Right lung (tissue), 10 donors: ENCODE measurements at places on chromosomes 4 and X.

DNA sequence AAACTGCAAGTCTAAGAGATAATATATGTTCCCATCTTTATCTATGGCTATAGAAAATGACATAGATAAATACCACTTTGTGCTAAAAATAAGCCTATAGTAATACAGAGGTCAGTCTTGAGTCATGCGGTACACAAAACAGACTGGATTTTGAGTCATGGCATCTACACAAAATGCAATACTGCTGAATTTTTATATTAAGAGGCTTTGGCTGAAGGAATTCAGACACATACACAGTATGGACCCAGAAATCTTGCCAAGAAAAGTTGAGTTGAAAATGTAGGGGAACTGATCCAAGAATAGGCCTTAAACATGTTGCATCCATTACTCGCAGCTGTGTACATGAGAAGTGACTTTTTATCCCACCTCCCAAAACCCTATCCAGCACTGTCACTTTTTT lies 184.4 kb downstream of the TENM3 start:
- peak; percentile 79 for DNase-seq

- no peak for DNase-seq
These were observed 147.2 kb upstream of the SFRP2 start for GRCh38 chr4:153936121-153936520.

DNA sequence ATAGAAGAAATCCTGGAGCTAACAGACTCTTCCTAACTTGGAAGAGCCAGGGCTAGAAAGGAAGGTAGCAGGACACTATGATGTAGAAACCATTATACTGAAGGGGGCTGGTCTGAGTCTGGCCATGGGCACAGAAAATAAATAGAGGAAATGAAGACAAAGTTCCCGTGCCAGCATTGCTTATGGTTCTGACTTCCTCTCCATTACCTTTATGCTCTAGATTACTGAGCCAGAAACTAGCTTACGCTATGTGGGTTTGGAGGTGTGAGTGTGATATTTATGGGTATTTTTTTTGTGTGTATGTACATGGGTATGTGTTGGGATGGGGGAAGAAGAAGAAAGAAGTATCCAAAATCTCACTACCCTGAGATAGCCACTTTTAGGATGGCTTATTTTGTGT lies 148.3 kb downstream of the GLUD2 start:
- no peak for DNase-seq

DNA sequence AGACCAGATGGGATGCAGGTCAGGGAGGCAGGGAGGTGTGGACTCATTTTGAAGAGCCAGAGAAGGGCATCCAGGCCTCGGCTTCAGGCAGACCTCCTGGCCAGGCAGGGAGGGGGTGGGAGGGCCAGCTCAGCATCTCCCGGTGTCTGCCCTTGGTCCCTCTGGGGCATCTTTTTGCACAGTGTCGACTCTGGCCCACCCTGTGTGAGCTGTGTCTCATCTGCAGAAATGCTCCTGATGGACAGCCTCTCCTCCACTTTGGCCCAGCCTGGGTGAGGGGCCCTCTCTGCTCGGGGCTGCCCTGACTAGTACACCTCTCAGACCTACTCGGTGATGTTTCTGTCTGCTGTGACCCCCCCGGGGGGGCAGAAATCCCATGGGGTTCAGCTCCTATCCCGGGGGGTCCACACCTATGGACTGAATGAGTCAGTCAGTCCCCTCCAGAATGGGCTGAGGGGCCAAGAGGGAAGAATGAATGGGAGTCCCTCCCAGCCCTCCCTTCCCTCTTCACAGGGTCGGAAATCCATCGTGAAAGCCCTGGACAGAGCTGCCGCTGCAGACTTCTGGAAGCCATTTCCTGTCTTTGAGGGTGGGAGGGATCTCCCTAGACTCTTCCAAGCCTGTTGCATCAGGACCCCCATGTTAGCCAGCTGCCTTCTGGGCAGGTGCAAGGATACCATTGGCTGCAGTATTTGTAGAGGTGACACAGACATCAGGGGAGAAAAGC lies 196.7 kb upstream of the PSAPL1 start:
- no peak for DNase-seq

- DNase-seq, result no peak
These were observed 13.0 kb downstream of the TRAPPC2 start for GRCh38 chrX:13721371-13721770.

DNA sequence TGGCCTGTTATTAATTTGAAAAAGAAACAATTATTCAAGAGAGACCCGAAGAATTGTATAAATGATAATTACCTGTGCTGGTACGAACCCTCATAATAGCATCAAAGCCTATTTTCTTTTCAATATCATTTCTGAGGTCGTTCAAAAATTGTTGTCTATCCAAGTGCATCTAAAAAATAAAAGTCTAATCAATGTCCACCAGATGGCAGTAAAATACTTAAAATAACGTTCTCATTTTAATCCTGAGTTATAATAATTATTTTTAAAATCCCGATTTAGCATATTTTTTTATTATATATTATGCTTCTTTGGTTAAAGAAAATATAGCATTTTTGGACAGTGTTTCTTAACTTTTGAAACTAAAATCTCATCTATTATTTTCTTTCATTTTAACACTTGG lies 55.7 kb downstream of the METTL14 start:
- DNase-seq, result no peak

- no peak for DNase-seq
These were observed 19.8 kb downstream of the TMLHE start for GRCh38 chrX:155592981-155593380.

DNA sequence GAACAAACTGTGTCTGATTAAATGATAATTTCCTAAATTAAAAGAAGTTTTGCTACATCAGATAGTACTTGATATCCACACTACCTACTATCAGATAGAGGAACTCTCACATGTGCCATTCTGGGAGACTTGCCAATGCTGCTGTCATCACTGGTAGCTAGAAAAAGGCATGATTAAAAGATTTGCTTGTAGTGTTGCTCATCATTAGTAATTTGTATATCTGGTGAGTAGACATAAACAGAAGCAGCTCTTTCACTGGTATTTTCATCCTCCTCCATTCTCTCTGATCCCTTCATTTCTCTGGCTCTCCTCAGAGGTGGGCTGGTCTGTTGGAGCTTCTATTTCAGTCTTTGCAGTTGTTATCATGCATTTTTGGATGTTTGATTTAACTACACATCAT lies 56.0 kb downstream of the SPRY1 start:
- DNase-seq, result no peak

- DNase-seq, result no peak
These were observed 385.6 kb upstream of the NR3C2 start for GRCh38 chr4:148827781-148828180.

GRCh38 chr4:67035501-67035900 lies 509.8 kb downstream of the CENPC start:
- no peak for DNase-seq

DNA sequence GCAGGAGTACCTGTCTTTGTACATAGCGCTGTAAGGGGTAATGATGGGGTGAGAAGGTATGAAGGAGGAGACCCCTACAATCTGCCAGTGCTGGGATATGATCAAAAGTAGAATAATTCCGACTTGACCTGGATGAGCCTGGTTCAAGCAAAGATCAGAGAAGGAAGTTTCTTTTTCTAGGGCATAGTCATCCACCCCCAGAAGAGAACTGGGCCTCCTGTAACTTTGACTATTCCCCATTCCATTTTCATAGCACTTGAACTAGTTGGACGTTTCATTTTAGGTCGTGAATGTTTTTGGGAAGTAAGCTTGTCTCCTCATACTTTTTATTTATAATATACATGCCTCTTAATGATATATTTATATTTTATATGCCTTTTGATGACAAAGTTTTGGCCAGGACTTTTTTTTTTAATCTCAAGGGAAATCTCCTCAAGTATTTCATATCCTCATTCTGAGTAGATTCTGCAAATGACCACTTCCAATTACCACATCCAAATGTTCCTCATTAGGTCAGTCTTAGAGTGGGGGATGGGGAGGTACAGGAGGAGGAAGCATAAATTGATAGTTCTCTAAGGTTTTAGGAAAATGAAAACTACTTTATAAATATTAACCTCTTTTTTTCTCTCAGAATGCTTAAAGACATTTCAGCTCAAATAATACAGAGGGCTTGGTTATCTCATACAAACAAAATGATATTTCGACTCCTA lies 3.5 kb downstream of the CXorf58 start:
- no peak for DNase-seq

DNA sequence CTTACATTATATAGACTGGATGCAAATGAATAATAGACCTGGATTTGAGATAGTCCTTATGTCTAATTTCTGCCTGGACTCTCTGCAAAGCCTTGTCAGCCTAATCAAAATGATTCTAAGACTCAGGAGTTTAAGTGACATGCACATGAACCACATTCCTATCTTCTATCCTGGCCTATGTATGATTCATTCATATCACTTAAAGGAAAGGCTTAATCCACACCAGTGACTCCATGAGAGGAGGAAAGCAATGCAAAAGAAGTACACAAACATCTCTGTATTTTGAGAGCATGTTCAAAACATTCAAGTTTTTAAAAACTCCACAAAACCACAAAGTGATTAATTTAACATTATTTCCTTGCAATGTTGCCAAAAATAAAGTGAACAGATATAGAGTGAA lies 14.6 kb downstream of the AMOT start:
- no peak for DNase-seq

- no peak for DNase-seq
These were observed 14.6 kb downstream of the GRXCR1 start for GRCh38 chr4:42906891-42907759.

- DNase-seq, result no peak
These were observed 20.2 kb downstream of the MTTP start for GRCh38 chr4:99594818-99595217.
